ENCODE measurements at places on chromosomes 7 and 10. TPM values are rescaled to one million over a fixed set of nuclear protein-coding genes. Genes with fewer than 3 reads are reported as not detected.

DNAH11 gene
- 0.05 TPM for total RNA-seq

RET gene
- 3.3 TPM for total RNA-seq

RAB19 gene
- 22.7 TPM for total RNA-seq

DNA sequence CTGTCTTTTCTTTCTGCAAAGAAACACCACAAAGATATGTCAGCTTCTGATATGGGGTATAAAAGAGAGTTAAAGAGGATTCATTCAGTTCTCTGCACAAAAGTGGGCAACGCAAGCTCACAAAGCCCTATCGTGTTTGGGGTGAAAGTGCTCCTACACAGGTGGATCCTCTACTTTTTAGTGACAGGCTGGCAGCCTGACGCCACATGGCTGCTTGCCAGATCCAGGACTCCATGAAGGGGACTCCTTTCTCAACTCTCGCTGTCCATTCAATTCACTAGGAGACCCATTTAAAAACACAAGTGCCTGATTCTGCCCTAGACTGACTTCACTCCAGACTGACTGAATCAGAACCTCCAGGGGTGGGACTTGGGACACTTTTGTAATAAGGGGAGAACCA lies 8.0 kb downstream of the PARP12 start:
- no peak for DNase-seq

AKR1D1 gene
- total RNA-seq: not detected

- DNase-seq: no peak
These were observed 152.3 kb downstream of the SDK1 start for GRCh38 chr7:3453398-3453797.

TMEM72 gene
- total RNA-seq: 17.6 TPM

LGI1 gene
- total RNA-seq: 0.47 TPM

GRCh38 chr10:59079386-59080226 lies 96.8 kb upstream of the PHYHIPL start:
- no peak for DNase-seq

GRCh38 chr10:73261362-73261995 lies 9.0 kb upstream of the MRPS16 start:
- no peak for DNase-seq

- DNase-seq: no peak
These were observed 764.3 kb downstream of the GRID1 start for GRCh38 chr10:85602306-85602705.

- DNase-seq: no peak
These were observed 165.9 kb upstream of the PODXL start for GRCh38 chr7:131722371-131722770.

Data from colonic mucosa (tissue), 4 donors.